ENCODE measurements at places on chromosomes 3 and 15.
A peak's percentile ranks its signal among the peaks of the same experiment; 100 is the strongest.

GRCh38 chr3:160790726-160791125 lies 34.7 kb downstream of the PPM1L start:
- no peak for DNase-seq

DNA sequence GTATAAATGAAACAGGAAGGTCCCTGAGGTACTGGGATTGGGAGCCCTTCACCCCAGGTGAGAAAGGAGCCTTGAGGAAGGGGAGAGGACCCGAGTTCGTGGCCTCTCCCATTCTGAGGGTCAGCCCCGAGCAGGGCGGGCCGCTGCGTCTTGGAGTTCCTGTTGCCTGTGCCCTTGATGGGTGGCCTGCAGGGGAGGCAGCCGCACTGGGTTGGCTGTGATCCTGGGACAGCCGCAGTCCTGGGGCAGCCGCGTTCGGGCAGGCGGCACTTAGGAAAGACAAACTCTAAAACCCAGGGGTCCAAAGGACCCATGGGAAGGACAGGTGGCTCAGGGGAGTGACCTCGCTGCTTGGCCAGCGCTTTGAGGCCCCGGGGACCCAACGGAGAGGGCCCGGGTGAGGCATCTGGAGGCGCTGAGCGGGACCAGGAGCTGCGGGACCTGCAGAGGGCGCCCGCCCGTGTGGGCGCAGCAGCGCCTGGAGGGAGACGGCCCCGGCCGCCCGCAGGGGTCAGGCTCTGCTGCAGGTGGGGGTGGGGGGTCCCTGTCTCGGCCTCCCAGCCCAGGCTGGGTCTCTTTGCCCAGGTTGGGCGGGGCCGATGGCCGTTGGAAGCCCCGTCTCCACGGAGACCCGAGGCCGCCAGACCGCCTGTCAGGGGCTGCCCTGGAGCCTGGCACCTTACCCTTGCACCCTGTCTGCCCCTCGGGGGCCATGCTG lies 65.1 kb downstream of the HMCES start:
- DNase-seq = peak; percentile 59

DNA sequence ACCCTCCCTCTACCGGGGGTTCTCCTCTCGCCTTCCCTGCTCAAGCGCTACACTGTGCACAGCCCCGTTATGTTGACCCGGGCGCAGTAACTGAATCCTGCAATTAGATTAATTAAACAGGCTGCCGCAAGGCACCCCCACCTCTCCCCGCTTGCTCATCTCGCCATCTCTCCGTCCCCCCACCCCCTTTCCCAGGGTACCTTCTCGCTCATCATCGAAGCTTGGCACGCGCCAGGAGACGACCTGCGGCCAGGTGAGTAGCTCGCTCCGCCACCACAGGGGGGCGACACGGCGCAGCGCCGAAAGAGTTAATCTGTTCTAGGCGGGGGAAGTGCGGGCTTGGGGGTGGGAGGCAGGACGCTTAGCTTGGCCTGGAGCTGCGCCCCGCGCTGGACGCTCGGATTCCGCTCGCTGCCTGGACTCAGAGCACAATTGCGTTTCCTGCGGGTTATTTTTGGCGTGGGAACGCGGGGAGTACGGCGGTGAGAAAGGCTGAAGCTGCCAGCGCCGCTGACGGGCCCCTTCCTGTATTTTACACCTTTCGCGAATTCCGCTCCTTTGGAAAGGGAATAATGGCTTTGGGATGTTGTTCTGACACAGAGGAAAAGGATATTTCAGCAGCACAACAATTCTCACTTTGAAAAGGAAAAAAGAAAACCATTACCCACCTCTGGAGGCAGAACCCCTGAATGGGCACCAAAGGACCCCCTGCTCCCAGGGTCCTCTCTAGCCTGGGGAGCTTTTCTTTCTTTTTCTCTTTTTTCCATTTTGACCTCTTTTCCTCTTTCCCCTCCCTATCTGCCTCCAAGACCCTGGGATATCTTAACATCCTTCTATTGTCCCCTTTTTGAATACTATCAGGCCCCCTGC lies 1.5 kb downstream of the DLL4 start:
- no peak for DNase-seq

GRCh38 chr15:68028137-68028887 lies 25.8 kb upstream of the PIAS1 start:
- peak; percentile 33 for DNase-seq

- no peak for DNase-seq
These were observed 21.7 kb downstream of the PRR20G start for GRCh38 chr3:127266186-127266585.

DNA sequence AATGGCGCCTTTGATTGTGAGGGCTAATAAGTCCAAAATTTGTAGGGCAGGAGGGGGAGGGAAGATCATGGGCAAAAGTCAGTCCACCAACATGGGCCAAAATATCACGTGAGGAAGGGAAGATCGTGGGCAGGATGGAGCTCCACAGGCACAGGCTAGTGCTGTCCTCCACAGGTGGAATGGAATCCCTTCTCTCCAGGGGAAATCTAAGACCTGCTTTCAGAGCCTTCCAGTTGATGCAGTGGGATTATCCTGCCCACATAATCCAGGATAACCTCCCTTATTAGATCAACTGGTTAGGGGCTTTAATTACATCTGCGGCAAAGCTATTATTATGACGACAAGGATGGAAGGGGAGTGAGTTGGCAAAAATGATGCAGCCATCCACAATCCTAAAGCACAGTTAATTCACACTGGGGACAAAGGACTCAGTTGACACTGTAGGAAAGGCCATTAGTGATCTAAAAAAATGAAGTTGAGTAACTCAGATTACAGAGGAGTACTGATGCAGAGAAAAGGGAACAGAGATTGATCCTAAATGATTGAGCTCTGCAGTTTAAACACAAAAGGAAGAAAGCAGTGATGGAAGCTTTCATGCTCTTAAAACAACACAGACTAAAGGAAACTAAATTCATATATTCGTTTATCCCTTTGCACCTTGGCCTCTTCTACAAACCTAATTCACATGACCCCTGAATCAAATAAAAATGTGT lies 159.8 kb downstream of the AKAP13 start:
- peak; percentile 58 for DNase-seq

GRCh38 chr15:61720197-61720704 lies 340.0 kb downstream of the VPS13C start:
- no peak for DNase-seq

GRCh38 chr3:190125436-190126068 lies 4.9 kb upstream of the P3H2 start:
- DNase-seq = no peak

DNA sequence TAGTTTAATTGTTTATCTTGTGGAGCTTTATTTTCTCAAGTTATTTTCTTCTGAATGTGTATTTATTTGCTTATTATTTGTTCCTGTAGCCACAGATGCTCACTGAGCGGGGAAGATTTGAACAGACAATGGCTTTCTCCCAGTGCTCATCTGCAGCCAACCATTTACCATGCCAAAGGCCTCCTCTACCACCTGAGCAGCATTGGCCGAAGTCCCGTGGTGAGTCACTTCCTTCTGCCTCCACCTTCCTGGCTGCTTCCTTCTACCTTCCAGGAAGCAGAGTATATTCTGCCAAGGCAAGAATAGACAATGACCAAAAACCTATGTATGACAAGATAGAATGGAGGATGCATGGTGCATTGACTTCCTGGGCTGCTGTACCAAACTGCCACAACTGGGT lies 443.1 kb downstream of the AGBL1 start:
- no peak for DNase-seq

DNA sequence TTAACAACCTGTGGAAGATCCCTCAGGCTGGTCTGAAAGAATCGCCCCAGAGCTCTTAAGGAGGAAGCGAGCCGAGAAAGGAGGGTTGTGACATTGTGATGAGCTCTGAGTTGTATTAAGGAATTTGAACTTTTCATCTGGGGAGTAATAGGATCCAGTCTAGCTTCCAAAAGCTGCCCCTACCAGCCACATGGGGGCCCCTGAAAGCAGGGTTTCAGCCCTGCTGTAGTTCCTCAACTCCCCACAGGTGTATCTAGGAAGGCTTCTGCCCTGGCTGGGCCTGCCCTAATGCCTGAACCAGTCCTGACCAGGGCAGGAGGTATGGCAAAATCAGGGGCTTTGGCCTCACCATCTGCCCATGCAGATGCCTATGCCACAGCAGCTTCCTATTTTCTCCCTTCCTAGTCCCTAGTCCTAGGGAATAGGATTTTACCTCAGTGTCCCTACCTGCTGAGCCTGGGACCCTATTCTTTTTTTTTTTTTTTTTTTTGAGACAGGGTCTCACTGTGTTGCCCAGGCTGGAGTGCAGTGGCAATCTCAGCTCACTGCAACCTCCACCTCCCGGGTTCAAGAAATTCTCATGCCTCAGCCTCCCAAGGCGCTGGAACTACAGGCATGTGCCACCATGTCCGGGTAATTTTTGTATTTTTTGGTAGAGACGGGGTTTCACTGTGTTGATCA lies 5.0 kb upstream of the AP3S2 start:
- peak; percentile 17 for DNase-seq

DNA sequence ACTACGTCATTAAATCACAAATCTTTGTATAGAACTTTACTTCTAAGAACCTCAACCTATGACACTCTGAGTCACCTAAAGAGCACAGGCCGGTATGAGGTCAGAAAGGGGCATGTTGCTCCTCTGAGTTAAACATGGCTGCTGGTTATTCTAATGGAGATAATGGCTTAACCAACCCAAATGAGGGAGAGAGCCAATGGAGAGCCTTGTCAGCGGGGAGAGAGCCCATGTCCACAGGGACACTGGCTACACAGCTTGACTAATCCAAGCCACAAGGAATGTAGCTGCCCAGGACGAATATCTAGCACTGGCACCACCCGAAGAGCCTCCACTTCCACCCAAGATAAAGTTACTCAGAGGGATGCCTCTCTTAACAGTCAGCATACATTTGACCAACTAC lies 77.0 kb upstream of the STAC start:
- DNase-seq = no peak

DNA sequence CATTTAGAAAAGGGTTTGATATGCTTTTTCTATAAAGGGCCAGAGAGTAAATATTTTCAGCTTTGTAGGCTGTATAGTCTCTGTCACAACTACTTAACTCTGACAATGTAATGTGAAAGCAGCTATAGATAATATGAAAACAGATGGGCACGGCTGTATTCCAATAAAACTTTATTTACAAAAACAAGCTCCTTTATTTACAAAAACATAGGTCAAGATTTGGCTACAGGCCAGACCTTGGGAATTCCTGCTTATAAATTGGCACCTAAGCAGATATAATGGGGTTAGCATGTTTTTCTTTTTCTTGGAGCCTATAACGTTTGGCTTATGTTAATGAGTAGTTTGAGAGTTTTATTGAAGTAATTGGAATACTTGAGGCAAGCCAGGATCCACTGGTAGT lies 119.4 kb upstream of the CGNL1 start:
- DNase-seq = no peak

- DNase-seq = no peak
These were observed 152.1 kb downstream of the GABRB3 start for GRCh38 chr15:26620528-26621458.

GRCh38 chr15:83205725-83206324 lies 1.8 kb downstream of the HDGFL3 start:
- DNase-seq = peak; percentile 9

- no peak for DNase-seq
These were observed 10.6 kb upstream of the CPB1 start for GRCh38 chr3:148816981-148817525.

DNA sequence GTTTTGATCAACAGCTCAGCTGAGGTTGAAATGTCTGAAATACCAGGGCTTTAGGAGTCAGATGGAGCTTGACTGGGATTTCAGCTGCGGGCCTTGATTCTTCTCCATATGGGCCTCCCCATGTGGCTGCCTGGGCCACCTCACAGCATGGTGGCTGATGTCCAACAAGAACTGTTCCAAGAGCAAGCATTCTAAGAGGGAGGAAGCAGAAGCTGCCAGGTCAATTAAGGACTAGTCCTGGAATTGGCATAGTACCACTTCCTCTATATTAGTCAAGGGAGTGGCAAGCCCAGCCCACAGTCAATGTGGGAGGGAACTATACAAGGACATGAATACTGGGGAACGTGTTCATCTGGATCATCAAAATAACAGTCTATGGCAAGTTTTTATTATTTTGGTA lies 181.7 kb upstream of the ANKRD28 start:
- peak; percentile 64 for DNase-seq

DNA sequence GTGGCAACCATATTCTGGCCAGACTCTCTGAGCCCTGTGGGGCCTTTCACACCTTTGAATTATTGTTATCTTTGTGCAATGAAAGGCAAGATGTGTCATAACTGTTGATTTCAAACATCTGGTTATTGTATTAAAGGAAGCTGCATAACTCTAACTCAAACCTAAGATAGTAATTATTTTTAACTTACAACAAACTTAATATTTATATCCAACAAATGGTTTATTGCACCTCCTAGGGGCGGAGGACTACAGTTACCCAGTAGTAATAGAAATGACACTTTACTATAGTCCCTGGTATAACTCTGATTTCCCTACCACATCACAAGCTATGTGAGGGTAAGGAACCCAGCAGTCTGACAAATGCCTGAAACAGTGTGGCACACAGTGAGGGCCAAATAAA lies 363.9 kb upstream of the SUCLG2 start:
- DNase-seq = no peak

DNA sequence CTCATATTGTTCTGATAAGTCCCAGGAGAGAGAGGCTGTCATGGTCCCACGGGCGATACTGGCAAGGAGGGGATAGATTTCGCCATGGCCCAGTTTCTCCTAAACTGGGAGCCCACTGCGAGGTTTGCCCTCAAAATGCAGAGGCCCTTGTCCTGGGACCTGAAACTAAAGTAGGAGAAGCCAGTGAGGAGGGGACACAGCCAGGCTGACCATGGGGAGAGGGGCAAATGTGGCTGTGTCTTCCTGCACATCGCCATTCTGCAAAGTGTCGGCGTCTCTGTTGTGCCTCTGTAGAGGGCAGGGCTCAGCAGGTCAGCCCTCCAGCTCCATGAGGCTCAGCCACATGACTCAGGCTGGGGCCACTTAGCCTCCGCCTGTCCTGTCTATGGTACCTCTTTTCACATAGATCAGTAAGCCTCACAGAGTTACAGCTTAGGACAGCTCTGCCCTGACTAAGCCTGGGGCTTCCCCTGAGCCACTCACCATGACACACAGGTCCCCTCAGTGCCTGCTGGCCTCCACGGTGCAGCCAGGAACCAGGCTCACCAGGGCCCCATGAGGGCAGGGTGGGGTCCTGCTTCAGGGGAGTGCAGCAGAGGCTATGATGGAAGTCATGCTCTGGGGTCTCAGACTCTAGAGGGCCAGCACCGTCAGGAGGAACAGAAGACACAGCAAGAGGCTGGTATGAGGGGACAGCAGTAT lies 28.6 kb upstream of the PLXNA1 start:
- peak; percentile 59 for DNase-seq

GRCh38 chr3:165624761-165625160 lies 212.5 kb downstream of the BCHE start:
- no peak for DNase-seq

GRCh38 chr15:101646672-101647071 lies 5.5 kb downstream of the TM2D3 start:
- DNase-seq = no peak

- DNase-seq = peak; percentile 18
These were observed 736 bp downstream of the ARHGEF26 start for GRCh38 chr3:154121701-154122551.

GRCh38 chr15:41828807-41829141 lies 882 bp downstream of the JMJD7 start:
- DNase-seq = no peak

GRCh38 chr3:157376603-157377300 lies 59.9 kb upstream of the PTX3 start:
- DNase-seq = no peak

- no peak for DNase-seq
These were observed 24.1 kb downstream of the PDIA5 start for GRCh38 chr3:123090728-123091531.

GRCh38 chr15:42665827-42666226 lies 71.1 kb downstream of the CDAN1 start:
- no peak for DNase-seq
